ENCODE measurements at places on chromosomes 3 and 15. TPM values are rescaled to one million over a fixed set of nuclear protein-coding genes. Genes with fewer than 3 reads are reported as not detected.

DNA sequence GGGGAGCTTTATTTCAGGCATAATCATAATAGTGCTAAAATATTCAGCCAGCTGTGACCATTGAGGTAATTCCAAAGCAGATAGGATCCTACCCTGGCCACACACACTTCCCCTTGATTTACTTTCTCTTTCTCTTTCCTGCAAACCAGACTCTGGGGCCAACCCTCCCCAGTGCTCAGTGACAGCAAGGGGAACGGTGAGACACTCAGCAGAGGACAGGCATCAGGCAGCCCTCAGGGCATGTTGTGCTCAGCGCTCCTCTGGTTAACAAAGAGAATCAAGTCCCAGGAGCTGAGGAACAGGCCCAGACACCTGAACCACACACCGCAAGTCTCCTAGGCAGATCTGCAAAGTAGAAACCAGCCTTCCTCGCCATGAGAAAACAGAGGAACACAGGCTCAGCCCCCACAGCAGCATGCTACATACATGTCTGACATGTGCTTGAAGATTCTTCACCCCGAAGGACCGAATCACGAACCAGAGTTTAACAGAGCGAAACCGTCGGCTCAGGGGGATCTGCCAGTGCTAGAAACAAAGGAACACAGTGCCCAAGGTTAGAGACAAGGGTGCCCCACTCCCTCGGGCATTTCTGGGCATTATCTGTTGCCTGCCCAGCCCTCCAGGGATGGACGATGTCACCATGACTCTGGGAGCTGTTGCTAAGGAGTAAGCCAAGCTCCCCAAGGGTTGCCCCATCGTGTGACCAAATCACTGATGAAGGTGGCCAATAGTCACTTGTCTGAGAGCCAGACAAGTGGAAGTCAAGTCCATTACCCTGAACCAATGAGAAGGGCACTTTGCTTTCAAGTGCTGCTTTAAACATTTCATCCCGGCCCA lies 17.5 kb downstream of the HDC start:
- peaks cover 3% of the 10 kb centered on the region for H3K4me1 ChIP-seq
- H3K4me3 ChIP-seq, result no peak overlapping the region
- no peak overlapping the region for H3K27ac ChIP-seq
- H3K36me3 ChIP-seq, result no peaks in the 10 kb centered on the region
- no peaks in the 10 kb centered on the region for H3K27me3 ChIP-seq

GRCh38 chr3:124627501-124627908 lies 102.7 kb upstream of the UMPS start:
- no peak for DNase-seq
- H3K4me3 ChIP-seq, result no peak overlapping the region
- 0 out of 2 replicates have a peak, but pooled peaks cover 6% of the 10 kb centered on the region for H3K4me1 ChIP-seq
- H3K36me3 ChIP-seq, result no peaks in the 10 kb centered on the region
- no peaks in the 10 kb centered on the region for H3K27me3 ChIP-seq

DNA sequence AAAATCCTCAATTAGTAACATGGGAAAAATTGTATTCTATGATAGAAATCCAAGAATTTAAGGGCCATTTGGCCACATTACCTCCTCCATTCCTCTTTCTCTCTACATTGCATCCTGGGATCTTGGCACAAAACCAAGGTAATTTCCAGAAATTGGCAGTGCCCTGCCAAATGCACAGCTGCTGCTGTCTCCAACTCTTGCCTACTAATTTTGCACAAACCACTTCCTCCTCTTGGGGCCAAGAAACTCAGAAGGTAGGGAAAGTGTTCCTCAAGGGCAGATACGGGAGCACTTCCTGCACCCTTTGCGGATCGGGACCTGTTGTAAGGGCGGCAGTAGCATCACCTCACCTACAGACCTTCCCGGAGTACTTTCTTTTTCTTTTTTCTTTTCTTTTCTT lies 57.8 kb downstream of the MAP3K13 start:
- DNase-seq, result no peak
- H3K27ac ChIP-seq, result no peak overlapping the region
- no peak overlapping the region for H3K4me3 ChIP-seq
- no peaks in the 10 kb centered on the region for H3K36me3 ChIP-seq
- H3K27me3 ChIP-seq, result no peaks in the 10 kb centered on the region

DNA sequence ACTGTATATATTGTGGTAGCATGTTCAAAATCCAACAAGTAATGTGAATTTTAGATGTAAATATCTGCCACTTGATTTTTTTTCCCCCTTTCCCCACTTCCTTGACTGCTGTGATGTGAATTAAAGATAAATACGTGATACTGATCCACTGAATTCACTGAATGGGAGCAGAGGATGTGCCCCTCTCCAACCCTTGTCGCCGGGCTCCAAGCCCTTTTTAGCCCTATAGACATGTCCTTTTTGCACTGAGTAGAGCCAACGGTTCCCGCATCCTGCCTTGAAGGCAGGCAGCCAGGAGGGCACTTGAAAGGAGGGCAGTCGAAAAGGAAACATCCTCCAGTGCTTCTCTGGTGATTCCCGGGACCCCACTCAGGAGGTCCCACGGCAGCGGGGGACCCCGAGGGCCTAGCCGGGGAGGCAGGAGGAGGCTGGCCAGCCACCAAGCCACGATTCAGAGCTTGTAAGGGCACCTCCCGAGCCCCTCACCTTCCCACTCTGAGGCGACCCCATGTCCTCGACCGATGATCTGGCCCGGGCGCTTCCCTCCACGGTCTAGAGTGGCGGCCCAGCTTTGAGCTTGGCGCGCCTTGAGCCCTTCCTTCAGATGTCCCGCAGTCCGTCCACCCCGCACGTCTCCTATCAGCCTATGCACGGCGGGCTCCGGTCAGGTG lies 901 bp upstream of the MANF start:
- H3K4me1 ChIP-seq, result peaks cover 42% of the 10 kb centered on the region
- peak overlapping the region; percentile 99 for H3K27ac ChIP-seq
- H3K36me3 ChIP-seq, result peaks cover 33% of the 10 kb centered on the region
- no peaks in the 10 kb centered on the region for H3K27me3 ChIP-seq
- no peak for DNase-seq
- peak overlapping the region; percentile 92 for H3K4me3 ChIP-seq

- no peaks in the 10 kb centered on the region for H3K27me3 ChIP-seq
- DNase-seq, result no peak
- no peaks in the 10 kb centered on the region for H3K36me3 ChIP-seq
Observed at GRCh38 chr3:139559541-139559940, 20.0 kb upstream of the RBP1 start.

GRCh38 chr3:94405258-94406035 lies 342.6 kb downstream of the NSUN3 start:
- H3K27ac ChIP-seq, result no peak overlapping the region
- H3K4me3 ChIP-seq, result no peak overlapping the region
- DNase-seq, result no peak

MEGF11 gene
- total RNA-seq, result 2.7 TPM

GRCh38 chr15:37034392-37034791 lies 66.0 kb downstream of the MEIS2 start:
- no peak overlapping the region for H3K27ac ChIP-seq
- no peaks in the 10 kb centered on the region for H3K36me3 ChIP-seq
- no peaks in the 10 kb centered on the region for H3K27me3 ChIP-seq
- H3K4me1 ChIP-seq, result peaks cover 38% of the 10 kb centered on the region

GRCh38 chr15:31155151-31155550 lies 53.6 kb upstream of the TRPM1 start:
- DNase-seq, result no peak
- H3K4me3 ChIP-seq, result no peak overlapping the region
- H3K27ac ChIP-seq, result no peak overlapping the region
- H3K27me3 ChIP-seq, result peaks cover 3% of the 10 kb centered on the region
- peaks cover 7% of the 10 kb centered on the region for H3K36me3 ChIP-seq
- H3K4me1 ChIP-seq, result peaks cover 78% of the 10 kb centered on the region

CLDN18 gene
- total RNA-seq, result 0.16 TPM

DNA sequence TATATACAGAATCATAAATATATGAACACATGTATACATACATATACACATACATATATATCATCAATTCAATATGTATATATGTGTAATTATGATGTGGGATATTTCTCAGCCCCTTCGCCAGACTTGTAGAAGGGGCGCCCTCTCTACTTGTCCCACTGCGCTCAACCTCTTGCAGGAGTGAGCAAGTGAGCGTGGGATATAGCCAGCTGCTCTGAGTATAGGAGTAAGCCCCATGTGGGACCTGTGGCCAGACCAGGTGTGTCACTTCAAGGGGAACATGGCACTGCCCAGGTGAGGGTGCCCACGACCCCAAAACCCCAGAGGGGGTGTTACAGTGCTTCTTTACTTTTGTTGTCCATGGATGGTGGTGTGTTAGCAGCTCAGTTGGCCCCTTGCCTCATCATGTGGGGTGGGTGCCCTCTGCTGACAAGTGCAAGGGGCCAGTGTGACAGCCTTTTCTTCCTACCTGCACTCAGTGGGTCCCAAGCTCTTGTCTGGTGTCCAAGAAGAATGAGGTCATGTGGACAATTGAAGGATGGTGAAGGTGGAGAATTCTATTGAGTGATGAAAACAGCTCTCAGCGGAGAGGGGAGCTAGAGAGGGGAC lies 304.1 kb downstream of the UNC13C start:
- H3K4me3 ChIP-seq, result no peak overlapping the region
- H3K4me1 ChIP-seq, result no peaks in the 10 kb centered on the region
- no peaks in the 10 kb centered on the region for H3K27me3 ChIP-seq
- H3K27ac ChIP-seq, result no peak overlapping the region
- DNase-seq, result peak; percentile 9

TLR9 gene
- not detected for total RNA-seq

DNA sequence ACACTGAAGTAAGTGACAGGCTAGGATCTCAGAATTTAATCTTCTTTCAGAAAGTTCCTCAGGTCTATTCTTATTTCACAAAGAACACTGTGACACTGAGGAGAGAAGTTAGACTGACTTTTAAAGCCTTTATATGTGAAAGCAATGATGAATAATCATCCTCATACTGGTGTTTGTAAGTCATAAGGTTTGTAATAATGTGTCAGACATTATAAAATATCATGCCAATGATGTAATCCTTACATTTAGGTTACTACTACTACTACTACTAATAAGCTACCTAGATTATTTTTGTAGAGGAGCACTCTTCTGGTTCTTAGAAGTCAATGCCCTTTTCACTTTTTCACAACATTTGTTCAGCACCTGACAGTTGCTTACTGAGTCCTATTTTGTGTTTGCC lies 33.4 kb downstream of the FANCD2OS start:
- no peaks in the 10 kb centered on the region for H3K4me1 ChIP-seq
- peaks cover 58% of the 10 kb centered on the region for H3K36me3 ChIP-seq
- no peak overlapping the region for H3K27ac ChIP-seq
- DNase-seq, result no peak
- no peaks in the 10 kb centered on the region for H3K27me3 ChIP-seq

TMCO5A gene
- not detected for total RNA-seq

DNA sequence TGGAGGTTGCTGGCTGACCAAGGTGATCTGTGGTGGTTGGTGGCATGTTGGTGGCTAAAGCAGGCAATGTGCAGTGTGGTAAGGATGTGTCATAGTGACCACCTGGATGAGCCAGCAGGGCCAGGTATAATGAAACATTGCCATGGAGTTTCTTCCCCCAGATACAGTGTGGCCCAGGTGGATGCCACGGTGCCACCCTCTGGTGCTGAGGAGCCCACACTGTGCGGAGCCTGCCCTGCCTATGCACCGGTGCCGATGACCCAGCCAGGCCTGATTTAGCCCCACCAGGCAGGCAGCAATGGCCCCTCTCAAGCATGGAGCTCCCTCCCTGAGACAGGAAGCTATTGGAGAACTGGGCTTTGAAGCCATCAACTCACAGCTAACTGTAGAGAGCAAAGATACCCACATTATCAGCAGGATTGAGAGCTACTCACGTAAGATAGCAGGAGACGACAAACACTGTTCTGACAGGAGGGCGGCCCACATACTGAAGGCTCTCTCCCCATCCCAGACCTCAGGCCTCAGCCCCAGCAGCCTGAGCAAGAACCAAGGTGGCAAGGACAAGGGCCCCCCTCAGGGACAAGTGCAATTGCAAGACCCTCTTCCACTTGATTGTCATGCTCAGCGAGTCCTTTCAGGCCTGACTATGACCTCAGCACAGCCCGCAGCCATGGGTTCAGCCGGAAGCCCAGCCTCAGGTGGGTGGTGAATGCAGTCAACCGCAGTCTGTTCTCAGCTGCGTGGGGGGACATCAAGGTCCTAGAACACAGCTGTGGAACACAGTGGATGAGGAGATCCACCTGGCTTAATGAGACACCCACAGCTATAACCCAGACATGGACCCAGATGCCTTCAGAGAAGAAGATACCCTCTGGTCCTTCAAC lies 82.8 kb upstream of the CDV3 start:
- no peak overlapping the region for H3K27ac ChIP-seq
- no peak for DNase-seq
- H3K36me3 ChIP-seq, result peaks cover 23% of the 10 kb centered on the region
- H3K27me3 ChIP-seq, result peaks cover 4% of the 10 kb centered on the region
- no peak overlapping the region for H3K4me3 ChIP-seq

- H3K4me1 ChIP-seq, result peaks cover 31% of the 10 kb centered on the region
- H3K36me3 ChIP-seq, result peaks cover 27% of the 10 kb centered on the region
- peak overlapping the region; percentile 69 for H3K27ac ChIP-seq
- no peak overlapping the region for H3K4me3 ChIP-seq
- DNase-seq, result peak; percentile 78
- no peaks in the 10 kb centered on the region for H3K27me3 ChIP-seq
Observed at GRCh38 chr15:80977627-80978036, 12.0 kb downstream of the MESD start.

GRCh38 chr3:127817406-127817841 lies 4.9 kb downstream of the MGLL start:
- no peak overlapping the region for H3K4me3 ChIP-seq
- peaks cover 18% of the 10 kb centered on the region for H3K27me3 ChIP-seq
- no peak for DNase-seq
- peaks cover 29% of the 10 kb centered on the region for H3K4me1 ChIP-seq
- no peaks in the 10 kb centered on the region for H3K36me3 ChIP-seq
- H3K27ac ChIP-seq, result no peak overlapping the region

DNA sequence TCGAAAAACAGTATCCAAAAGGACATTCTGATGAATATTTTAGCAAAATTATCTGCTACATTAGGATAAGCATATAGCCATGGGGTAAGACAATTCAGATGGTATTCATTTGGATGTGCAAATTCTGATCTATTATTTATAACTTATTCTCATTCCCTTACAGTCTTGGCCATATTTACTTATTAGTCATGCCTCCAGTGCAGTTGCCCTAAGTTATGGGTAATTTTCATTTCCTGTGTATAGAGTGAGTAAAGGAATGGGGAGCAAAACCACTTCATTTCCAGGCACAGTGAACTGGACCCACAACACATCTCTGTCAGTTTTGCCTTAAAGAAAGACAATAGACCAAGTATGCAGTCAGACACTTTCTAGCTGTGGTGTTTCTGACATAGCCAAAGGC lies 134.3 kb downstream of the POLQ start:
- H3K27me3 ChIP-seq, result no peaks in the 10 kb centered on the region
- H3K4me1 ChIP-seq, result no peaks in the 10 kb centered on the region
- DNase-seq, result no peak
- H3K4me3 ChIP-seq, result no peak overlapping the region

DNA sequence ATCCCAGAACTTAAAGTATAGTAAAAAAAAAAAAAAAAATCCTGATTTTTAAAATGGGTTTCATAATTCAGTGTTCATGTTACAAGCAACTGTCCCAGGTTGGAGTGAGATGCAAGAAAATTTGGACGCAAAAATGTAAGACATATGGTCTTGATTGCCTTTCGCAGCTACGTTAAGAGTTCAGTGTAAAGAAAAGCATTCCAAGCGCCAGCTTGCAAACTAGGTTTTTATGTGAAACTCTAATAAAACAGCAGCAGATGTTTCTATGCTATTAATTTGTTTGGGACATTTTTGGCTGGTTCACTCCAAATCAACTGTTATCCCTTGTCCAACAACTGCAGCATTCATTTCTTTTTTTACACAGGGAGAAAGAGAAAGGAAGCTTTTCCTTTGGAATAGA lies 957.8 kb downstream of the ROBO1 start:
- peaks cover 14% of the 10 kb centered on the region for H3K4me1 ChIP-seq
- no peak overlapping the region for H3K27ac ChIP-seq
- DNase-seq, result no peak
- no peaks in the 10 kb centered on the region for H3K36me3 ChIP-seq
- no peaks in the 10 kb centered on the region for H3K27me3 ChIP-seq
- no peak overlapping the region for H3K4me3 ChIP-seq

All from WTC11 (cell line).